ENCODE measurements at places on chromosomes 13 and 19. TPM values are rescaled to one million over a fixed set of nuclear protein-coding genes. Genes with fewer than 3 reads are reported as not detected.

DNA sequence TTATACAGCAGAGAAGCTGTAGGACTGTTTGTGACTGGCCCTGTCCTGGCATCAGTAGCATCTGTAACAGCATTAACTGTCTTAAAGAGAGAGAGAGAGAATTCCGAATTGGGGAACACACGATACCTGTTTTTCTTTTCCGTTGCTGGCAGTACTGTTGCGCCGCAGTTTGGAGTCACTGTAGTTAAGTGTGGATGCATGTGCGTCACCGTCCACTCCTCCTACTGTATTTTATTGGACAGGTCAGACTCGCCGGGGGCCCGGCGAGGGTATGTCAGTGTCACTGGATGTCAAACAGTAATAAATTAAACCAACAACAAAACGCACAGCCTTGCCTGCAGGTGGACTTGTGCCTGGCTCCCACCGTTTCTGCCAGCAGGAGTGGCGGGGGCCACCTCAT is 27.3 kb upstream of the LDLR start:
- DNase-seq: no peak

The PPFIA3 gene
- 20.9 TPM for total RNA-seq

The ZNF442 gene
- total RNA-seq: 2.5 TPM

DNA sequence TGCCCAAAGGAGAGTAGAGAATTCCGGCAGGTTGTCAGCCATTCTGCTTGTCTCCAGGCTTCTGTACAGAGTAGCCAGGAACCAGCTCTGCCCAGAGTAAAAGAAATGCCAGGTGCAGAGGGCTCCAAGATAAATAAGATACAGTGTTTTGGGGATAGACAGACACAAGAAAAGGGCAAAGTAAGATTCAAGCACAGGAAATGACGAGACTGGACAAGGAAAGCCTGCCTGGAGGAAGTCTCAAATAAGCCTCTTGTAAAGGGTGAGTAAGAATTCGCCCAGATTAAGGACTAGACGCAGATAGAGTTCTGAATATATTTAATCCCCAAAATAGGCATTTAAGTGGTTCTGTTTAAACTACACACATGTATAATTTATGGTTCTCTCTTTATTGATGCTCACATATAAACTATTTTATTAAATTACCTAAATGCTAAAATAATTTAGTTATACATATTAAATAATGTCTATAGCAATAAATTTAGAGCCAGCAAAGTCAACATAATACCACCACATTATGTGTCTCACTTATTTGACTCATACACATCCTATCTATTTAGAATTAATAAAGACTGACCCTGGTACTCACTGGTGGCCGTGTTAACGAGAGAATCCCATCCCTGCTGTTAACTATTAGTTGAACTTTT is 98.4 kb upstream of the RAP2A start:
- no peak for DNase-seq

- DNase-seq: no peak
Measured at GRCh38 chr13:51998723-51999509, 12.3 kb downstream of the ATP7B start.

The GDF15 gene
- total RNA-seq: 2.3 TPM

- no peak for DNase-seq
Measured at GRCh38 chr13:25394402-25395060, 22.8 kb downstream of the ATP8A2 start.

The KATNAL1 gene
- total RNA-seq: 13.4 TPM

The GRIN3B gene
- not detected for total RNA-seq

GRCh38 chr13:98839856-98840769 is 87.6 kb upstream of the SLC15A1 start:
- no peak for DNase-seq

- no peak for DNase-seq
Measured at GRCh38 chr19:10871711-10872545, 575 bp downstream of the CARM1 start.

DNA sequence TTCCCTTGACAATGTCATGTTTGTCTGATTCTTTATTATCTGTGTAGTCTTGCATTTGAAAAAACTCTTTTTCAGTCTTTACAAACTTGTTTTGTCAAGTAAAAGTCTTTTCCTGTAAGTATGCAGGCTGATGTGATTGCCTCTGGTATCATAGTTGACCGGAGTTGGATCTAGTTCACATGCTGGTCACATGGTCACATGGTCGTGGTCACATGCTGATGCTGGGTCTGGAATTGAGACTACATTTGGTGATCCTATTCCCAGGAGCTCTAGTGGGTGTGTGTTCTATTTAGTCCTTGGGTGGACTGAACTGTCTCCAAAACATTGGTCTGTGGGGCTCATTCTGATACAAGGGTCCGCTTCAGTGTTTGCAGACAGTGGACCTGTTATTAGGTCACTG is 1798.8 kb upstream of the PRR20A start:
- no peak for DNase-seq

DNA sequence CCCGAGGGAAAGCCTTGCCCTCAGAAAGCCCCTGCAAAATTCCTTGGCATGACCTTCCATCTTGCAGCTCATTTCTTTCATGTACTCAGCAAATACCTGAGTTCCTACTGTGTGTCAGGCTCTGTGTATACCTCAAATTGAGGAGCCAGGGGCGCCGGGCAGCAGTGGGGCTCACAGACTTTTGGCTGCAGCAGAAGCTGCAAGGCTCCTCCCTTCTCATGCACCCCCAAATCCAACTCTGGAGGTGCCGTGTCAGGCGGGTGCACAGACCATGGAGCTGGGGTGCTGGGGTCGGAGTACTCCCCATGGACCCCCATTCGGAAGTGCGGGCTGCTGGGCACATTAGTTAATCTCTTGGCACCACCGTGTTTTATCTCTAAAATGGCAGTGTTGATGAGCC is 72.3 kb downstream of the COL4A2 start:
- no peak for DNase-seq

DNA sequence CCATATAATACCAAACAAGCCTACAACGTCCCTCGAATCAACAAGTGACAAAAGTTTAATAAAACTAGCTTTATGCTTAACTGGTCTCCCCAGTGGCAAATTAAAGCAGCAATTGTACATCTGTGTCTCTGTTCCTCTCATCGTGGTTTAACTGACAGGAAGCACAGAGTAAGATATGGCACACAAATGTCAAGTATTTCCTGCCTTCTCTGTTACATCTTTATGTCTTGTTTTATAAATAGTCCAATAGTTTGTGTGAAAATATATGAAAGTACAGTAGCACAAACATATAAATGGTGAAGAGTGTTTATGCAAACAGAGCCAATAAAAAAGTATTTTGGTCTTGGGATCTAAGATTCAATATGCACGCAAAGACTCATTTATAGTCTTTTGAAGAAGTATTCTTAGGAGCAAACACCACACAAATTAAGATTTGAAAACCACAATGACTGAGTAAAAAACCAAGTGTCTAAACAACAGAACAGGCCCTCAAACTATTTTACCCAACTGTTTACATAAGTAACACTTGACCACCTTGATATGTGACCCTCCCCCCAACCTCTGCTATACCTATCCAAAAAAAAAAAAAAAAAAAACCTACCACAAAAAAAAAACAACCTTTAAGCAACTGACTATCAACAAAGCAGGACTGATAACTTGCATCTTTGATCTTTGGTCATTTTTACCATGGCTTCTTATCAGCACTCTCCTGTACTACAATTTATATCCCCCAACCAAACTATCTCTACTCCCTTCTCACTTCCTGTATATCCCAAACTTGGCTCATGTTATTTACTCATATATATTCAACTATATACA is 14.0 kb downstream of the ELF1 start:
- no peak for DNase-seq

All from esophagus squamous epithelium (tissue), 5 donors.